Activated CD4-positive, alpha-beta T cell treated with anti-CD3 and anti-CD28 coated beads, Interleukin-2, amount 50 U/mL, for 1 hour (primary cell): ENCODE measurements at places on chromosomes 2 and 18.

- no peak for DNase-seq
Measured at GRCh38 chr2:22079583-22079982, 955.8 kb downstream of the TDRD15 start.

DNA sequence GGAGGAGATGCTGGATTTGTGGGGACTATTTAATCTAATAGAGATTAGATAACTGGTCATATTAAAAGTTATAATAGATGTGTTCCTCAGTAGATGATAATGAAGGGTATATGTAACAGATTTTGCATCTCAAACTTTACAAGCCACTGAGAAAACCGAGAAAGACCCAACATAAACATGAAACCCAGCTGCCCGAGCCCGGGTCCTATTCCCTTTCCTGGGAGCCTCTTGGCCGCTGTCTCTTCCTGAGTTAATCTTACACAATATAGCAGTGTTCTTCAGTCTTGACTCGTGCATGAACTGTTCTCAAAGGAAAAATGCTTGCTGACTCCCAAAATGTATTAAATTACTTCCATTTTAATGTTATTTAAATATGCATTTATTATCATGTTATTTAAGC lies 94.5 kb downstream of the COPS8 start:
- DNase-seq, result no peak

- DNase-seq, result no peak
Measured at GRCh38 chr2:226478109-226478809, 321.4 kb downstream of the IRS1 start.

DNA sequence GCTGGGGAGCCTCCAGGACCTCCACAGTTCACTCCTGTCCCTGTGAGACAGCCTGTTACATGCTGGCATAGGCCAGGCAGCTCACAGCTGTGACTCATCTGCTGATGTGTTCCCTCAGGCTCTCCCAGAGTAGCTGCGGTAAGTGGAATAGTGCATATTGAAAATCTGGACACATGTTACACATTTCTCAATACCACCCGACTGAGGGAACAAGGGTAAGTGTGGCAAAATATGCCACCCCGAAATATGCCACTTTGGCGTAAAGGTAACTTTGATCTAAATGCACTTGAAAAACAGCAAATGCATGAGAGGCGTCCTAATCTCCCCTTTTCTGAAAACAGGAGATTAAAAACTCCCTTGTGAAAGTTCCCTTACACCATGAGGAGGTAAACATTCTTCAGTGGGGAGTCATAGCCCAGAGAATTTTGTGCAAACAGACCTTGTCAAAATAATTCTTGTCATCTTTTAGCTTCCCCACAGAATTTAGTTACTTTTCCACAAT lies 557.9 kb downstream of the CCDC85A start:
- no peak for DNase-seq

DNA sequence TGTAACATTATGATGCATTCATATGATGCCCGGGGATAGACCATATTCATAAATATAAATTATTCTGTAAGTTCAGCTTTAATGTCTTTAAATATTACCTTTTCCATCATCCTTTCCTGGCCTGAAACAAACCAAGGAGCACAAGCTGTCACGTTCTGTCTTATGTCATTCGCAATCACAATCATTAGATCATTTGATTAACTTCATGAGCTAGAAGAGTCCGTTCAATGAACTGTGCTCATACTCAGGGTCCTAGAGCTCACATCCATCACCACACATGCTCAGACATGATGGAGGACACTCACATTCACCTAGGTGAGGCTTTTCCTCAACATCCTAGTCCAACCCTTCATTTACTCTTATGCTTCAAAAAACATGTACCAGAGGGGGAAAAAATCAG lies 599.0 kb upstream of the ID2 start:
- DNase-seq, result no peak

DNA sequence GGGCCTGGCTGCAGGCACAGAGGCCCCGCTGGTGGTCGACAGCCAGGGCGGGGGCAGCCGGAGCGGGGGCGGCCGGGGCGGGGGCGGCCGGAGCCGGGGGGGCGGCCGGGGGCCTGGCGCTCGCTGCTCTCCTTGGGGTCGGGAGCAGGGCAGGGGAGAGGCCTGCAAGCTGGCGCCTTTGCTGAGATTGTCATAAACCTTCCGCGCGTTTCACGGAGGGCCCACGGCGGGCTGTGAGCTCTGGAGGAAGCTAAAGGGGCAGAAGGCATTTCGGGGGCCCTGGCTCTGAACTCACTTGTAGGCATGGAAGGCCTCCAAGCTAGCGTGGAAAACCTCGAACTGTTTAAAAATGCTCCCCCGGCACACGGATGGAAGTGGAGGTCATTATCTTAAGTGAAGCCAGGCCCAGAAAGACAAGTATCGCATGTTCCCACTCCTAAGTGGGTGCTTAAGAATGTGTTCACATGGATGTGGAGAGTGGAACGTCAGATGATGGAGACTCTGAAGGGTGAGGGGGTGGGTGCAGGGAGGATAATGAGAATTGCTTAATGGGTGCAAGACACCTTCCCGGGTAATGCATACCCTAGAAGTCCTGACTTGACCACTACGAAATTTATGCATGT lies 629 bp downstream of the PRELID3A start:
- no peak for DNase-seq
